ENCODE measurements at places on chromosomes 13 and 19.

DNA sequence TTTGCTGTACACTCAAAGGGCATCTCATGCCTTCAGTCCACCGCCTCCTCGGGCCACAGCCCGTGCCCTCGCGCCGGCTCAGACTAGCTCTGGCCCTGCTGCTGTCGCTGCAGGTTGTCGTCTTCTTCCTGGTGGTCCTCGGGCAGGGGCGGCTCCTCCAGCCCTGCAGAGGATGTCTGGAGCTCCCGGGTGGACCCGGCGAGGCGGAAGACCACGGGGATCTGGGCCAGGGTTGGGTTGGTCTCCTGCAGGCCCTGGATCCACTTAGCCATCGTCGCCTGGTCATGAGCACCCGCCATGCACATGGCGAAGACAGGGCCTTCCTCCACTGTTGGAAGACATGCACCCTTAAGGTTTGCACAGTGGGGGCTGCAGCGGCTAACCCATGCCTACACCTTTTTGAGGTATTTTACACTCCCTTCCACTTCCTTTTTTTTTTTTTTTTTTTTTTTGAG, 489 bp upstream of the ZNF653 start:
- no peak for DNase-seq

DNA sequence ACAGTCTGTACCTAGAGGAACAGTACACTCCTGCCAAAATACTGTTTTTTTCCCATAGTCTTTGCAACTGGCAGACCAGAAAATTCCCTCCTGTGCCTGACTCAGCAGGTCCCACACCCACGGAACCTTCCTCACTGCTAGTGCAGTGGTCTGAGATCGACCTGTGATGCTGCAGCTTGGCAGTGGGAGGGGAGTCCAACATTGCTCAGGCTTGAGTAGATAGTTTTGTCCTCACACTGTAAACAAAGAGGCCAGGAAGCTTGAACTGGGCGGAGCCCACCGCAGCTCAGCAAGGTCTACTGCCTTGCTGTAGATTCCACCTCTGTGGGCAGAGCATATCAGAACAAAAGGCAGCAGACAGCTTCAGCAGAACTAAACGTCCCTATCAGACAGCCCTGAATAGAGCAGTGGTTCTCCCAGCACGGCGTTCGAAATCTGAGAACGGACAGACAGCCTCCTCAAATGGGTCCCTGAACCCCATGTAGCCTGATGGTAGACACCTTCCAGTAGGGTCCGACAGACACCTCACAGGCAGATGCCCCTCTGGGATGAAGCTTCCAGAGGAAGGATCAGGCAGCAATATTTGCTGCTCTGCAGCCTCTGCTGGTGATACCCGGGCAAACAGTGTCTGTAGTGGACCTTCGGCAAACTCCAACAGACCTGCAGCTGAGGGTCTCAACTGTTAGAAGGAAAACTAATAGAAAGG, 92.7 kb downstream of the SUCLA2 start:
- no peak for DNase-seq

- DNase-seq, result no peak
Observed at GRCh38 chr13:31433207-31433606, 233.4 kb downstream of the B3GLCT start.

DNA sequence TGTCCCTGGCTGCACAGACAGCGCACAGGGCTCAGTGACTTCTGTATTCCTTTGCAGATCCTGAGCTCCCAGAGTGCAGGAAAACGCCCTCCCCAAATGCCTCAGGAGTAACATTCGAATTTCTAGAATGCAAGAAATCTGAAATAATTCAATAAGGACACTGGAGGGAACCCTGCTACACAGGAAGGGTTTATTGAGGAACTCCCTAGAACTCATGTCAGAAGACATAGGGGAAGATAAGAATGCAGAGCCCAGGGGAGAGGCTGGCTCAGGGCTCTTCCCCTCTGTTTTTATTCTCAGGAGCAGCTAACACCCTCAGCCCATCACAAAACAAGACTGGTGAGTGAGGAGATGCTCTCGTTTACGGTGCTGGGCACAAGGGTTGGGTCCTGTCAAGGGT, 6.8 kb downstream of the LILRA1 start:
- no peak for DNase-seq

- DNase-seq, result no peak
Observed at GRCh38 chr13:109332506-109333499, 453.6 kb downstream of the IRS2 start.

DNA sequence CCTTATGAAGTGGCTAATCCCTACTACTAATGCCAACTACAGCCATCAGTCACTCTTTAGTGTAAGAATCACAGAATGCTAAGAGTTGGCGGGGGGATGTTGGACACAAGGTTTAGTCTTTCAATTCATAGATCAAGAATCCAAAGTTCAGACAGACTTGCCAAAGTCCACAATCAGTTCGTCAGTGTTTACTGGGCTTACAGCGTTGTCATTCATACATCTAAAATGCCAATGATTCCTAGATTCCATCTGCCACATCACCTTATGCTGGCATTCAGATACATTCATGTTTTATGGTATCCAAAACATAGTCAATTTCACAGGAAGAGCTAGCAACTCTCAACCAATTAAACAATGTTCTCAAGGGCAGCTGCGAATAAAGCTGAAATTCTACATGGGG, 18.1 kb downstream of the RCBTB2 start:
- DNase-seq, result no peak
